ENCODE measurements at places on chromosomes 16 and 17.

DNA sequence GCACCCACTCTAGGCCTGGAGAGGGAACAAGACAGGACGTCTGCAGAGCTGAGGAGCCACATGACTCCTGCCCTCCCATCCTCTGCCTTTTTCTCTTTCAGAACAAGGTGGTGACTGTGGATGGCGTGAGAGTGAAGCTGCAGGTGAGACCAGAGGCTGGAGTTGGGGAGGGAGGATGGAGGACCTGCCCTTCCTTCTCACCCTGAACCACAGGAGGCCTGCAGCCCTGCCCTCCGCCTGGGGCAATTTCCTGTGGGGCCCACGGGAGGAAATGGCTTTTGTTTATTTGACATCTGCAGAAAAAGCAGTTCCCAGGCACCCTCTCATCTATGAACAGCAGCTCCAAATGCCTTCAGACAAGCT, 5.1 kb downstream of the RAB37 start:
- no peak for DNase-seq

GRCh38 chr16:3035289-3035971, 1.3 kb downstream of the BICDL2 start:
- no peak for DNase-seq

DNA sequence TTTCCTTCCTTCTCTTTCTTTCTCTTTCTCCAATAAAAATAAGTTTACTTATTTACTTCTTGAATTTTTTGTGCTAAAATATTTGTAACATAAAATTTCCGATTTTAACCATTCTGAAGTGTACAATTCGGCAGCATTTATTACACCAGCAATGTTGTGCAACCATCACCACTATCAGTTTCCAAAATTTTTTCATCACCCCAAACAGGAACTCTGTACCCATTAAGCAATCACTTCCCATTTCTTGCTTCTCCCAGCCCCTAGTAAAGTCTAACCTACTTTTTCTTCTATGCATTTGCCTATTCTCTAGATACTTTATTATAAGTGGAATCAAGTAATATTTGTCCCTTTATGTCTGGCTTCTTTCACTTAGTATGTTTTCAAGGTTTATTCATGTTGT, 2.5 kb upstream of the HP start:
- no peak for DNase-seq

- no peak for DNase-seq
Measured at GRCh38 chr17:76925441-76925891, 57.3 kb downstream of the MGAT5B start.

DNA sequence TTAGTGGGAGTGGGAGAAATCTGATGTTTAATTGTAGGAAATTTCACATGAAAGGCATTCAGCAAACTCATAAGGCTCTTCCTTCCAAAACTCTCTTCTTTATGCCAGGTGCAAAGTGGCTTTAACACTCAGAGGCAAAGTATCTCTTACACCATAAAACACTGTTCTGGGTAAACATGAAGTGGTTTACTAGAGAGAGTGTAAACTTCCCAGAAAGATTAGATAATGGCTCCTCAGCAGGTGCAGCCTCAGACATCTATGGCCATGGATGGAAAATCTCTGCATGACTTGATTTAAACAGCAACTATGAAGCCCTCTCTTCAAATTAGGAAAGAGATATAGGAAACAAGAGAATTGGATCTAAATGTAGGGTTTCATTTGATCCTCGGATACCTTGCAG, 583.1 kb upstream of the SALL1 start:
- DNase-seq: no peak

DNA sequence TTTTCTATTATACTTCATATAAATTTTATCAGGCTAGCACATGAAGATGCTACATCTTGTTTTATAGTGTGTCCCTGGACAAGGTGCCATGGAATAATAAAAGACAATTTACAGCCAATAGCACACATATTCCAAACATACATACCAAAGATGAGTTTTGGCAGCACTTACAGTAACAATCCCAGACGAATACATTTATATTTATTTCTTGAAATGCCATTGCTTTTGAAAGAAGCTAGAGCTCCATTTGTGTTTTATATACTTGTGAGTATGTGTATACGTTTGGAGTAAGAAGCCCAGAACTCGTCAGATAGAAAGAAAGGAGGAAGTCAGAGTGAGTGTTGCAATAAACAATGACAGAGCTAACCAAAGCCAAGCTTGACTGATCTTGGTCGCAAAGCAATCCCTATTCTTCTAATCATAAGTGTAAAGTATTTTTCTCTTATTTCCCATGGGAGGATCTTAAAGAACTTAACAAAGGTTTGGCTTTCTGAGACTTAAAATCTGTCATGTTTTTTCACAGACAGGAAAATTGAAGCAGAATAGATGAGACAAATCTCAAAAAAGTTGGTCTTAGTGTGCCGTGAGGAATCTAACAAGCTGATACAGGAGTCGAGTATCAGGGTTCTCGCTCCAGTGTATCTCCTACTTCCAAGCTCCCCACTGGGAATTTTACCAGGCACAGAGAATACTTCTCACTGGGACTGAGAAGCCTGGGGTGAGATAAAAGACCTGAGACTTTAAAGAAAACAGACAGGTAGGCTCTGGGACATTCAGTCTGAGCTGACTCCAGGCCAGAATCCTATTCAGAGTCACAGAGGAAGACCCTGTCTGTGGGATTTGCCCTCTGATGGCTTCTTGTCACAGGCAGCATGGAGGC, 175.4 kb downstream of the AATF start:
- no peak for DNase-seq

DNA sequence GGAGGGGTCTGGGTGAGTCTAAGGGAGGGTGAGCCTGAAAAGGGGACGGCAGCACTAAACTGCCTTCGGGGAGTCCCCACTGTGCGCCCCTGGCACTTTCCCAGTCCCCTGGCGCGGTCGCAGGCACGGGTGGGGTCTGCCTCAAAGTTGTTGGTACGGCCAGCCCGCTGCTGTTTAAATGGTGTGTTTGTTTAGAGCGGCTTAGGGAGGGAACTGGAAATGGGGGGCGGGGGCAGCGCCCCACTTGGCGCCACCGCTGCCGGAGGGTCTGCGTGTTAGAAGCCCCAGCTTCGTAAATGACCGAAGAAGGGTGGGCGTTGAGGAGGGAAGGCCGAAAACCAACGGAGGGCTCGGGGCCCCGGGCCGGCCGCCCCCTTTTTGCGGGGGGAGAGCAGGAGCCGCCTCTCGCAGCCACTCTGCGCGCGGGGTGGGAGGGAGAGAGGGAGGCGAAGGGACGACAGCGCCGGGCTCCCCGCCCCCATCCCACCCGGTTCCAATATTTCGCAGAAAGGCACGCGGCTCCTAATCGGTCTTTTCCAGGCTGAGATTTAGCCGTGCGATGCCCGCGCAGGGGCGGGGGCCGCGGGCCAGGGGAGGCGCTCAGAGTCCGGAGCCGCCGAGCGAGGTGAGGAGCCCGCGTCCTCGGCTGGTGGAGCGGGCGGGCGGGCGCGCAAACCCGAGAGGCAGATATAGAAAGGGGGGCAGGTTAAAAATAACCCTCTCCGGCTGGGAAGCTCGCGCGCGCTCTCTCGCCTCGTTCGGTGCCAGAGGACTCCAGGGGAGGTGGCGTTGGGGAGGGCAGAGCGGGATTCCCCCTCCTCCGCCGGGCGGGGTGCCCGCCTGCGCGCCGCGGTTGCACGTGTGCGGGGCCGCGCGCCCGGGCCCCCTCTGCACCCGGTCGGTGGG, 54.9 kb downstream of the SREBF1 start:
- DNase-seq: no peak

DNA sequence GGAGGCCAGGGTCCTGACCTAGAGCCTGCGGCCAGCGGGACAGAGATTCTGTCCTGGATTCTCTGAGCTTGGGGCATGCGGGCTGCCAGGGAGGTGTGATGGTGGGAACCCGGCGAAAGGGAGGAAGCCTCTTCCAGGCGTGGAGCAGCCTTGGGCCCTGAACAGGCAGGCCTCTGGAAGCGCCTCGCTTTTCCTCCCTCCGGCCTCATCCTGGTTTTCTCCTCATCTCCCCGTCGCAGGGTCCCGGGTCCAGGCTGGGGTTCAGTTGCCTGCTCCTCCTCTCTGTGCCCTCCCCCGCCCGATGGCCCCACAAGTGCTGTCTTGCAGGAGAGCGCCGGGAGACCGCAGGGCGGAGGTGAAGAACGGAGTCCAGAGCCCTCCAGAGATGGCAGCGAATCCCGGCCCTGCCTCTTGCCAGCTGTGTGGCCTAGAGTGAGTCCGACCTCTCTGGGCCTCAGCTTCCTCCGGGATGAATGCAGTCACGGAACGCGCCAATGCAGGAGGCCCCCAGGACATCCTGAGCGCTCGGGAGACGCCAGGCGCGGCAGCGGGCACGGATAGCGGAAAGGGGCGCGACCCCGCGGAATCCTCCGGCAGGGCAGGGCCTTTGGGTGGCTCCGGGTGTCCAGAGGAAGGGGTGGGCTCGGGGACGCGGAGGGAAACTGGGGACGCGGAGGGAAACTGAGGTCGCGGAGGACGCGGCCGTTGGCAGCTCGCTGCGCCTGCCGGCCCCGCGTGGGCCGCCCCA, 553 bp upstream of the RAB11FIP4 start:
- no peak for DNase-seq

DNA sequence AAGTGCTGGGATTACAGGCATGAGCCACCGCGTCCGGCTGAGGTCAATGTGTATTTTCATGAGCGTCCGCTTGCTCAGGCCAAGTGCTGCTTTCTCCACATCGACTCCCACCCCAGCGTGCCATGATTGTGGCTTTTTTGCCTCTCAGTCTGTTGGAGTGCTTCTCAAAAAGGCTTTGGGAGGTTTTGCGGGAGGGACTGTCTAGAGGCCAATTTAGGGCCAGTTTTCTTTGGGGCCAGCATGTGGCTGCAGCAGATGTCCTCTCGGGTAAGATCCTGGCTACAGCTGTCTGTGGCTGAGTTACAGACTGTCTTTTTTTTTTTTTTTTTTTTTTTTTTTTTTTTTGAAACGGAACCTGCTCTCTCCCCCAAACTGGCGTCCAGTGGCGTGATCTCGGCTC, 6.5 kb downstream of the C16orf90 start:
- DNase-seq: no peak

- no peak for DNase-seq
Measured at GRCh38 chr17:32894245-32894644, 17.3 kb upstream of the MYO1D start.

GRCh38 chr16:24838554-24839266, 7.1 kb upstream of the SLC5A11 start:
- no peak for DNase-seq

DNA sequence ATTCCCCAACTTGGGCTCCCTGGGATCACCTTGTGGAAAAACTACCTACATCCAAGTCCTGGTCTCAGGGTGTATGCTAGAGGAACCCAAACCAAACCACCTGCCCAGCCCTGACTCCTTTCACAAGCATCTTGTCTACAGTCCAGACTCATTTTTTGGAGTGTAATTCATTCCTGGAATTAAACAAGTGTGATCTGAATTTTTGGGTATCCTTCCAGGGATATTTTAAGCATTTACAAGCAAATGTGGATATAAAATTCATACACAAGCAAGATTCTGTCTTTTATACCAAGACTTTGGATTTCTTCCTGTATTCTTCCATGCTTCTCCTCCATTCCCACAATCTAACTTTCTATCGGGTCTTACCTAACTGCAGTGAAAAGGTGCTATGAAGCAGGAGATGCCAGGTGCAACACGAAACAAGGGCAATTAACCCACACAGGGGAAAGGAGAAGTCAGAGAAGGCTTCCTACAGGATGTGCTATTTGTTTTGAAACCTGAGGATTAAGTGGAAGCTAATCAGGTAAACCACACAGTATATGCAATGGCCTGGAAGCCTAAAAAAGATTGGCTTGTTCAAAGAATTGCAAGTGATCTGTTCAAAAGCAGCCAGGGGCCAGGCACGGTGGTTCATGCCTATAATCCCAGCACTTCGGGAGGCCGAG, 417.2 kb upstream of the C16orf82 start:
- DNase-seq: no peak

DNA sequence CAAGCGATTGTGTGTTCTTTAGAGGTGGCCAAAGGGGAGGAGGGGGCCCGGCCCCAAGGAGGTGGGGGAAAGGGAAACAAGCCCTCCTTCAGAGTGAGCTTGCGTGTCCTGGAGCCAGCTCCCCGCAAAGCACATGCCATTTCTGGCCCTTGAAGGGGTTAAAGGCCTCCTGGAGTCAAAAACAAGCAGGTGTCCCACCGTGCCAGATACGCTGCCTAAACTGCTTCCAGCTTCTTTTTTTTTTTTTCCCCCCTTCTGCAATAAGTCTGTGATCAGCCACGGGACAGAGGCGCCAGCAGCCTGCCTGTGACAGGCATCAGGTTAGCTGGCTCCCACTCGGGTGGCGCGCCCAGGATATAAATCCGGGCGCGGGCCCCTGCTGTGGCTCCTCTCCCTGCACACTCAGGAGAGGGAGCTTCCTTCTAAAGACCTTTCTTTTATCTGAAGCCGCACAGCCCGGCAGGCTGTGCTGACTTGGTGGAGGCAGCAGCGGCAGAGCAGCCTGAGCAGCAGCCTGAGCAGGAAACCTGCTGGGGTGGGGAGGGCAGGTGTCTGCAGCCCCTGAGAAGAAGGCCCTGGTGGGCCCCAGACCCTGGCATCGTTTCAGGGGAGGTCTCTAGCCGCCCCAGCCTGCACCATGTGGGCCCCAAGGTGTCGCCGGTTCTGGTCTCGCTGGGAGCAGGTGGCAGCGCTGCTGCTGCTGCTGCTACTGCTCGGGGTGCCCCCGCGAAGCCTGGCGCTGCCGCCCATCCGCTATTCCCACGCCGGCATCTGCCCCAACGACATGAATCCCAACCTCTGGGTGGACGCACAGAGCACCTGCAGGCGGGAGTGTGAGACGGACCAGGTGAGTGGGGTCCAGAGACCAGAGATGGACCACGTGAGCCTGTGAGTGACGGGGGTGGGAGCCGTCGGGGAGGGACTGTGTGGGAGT, at the start of gene WFIKKN2:
Gene WFIKKN2, plus strand, starts transcription at position 286 of the 934 bp plus-strand sequence. Its CDS starts 352 bp downstream, at position 638.
- DNase-seq: no peak

DNA sequence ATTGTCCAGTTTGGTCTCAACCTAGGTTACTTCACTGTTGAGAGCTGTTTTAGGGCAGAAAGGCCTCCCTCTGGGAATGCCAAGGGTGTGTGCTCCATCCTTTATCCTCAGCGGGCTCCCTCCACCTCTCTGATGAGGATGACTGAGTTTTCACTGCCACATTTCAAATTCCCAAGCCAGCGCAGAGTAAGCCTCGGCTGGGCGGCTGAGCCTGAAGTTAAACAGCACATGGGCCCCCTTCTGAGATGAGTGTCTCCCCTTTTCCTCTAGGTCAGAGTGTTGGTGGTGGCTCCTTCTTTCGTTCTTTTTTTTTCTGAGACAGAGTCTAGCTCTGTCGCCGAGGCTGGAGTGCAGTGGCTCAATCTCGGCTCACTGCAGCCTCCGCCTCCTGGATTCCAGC, 5.5 kb upstream of the GCSH start:
- DNase-seq: no peak

DNA sequence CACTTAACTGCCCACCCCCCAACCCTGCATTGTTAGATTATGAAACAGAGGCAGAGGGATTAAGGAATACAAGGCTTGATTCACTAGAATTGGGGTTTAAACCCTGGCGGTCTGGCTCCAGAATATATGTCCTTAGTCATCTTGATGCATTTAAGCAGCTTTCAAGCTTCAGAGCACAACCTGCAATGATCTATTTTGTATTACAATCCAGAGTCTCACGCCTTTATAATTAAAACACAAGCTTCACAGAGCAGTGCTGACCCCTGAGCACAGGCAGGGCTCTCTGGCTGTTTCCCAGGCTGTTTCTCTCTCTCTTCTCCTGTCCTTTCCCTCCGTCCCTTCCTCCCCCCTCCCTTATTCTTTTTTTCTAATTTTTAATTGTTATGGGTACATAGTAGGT, 209.1 kb downstream of the SPECC1 start:
- DNase-seq: no peak

Measured in T-helper 1 cell (primary cell).